ENCODE measurements at places on chromosomes 16 and 17.

- no peak for DNase-seq
These were observed 709 bp downstream of the STAT5A start for GRCh38 chr17:42288803-42289610.

- no peak for DNase-seq
These were observed 28.3 kb upstream of the ST6GALNAC1 start for GRCh38 chr17:76671912-76672262.

GRCh38 chr16:71923941-71924690 is 28.8 kb downstream of the IST1 start:
- DNase-seq: no peak

DNA sequence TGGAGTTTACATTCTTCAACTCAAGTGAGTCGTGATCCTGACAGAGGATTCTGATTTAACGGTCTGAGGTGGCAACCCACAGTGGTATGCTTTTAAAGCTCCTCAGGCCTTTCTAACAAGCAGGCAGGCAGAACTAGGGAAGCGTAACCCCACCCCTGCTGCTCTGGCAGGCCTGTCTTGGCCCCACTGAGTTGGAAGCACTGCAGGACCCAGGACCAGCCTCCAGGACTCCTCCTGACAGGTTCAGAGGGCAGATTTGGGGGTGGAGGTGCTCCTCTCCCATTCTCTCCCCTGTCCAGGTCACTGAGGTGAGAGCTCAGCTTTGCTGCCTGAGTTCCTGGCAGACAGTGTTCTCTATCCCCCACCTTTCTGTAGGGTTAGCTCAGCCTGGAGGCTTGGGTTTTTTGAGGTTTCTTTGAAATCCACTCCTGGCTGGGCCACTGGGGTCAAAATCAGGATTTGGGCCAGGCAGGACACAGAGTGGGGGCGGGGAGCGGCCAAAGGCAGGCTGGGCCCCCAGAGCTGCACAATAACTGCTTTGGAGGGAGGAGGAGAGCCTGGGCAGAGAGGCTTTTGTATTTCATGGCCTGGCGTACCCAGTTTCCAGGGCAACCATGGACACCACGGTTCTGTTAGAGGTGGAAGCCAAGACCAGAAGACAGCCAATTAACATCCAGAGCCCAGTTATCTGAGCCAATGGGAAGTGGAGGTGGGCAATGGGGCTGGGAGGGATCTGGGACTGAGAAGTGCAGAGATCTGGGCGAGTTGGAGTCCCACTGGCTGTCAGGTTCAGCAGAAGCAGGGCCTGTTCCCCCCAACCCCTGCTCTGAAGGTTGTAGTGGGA is 9.5 kb downstream of the MRPL27 start:
- no peak for DNase-seq

DNA sequence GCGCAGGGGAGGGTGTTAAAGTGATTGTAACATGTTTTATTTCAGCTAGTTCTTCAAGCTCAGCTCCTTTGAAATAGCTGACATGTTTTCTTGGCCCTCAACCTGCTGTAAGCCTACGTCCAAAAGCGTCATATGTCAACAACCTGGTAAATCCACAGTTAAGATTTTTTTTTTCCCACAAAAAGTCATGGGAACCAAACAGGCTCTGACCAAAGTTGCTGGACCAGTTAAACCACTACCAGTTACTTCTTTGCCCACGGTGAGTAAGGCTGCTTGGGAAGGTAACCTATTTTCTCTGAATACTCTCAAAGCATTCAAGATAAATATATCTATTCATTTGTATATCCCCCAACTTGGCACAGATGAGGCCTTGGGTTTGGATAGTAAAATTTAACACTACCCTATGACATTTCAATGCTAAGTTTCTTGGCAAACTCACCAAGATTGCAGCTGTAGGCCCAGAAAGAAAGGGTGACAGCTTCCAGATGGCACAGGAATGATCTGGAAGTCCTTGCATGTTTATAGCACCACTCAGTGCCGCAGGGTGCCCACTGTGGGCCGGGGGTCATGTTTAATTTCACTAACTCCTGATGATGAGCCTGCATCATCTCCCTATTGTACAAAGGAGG is 166.2 kb downstream of the XYLT1 start:
- DNase-seq: no peak

DNA sequence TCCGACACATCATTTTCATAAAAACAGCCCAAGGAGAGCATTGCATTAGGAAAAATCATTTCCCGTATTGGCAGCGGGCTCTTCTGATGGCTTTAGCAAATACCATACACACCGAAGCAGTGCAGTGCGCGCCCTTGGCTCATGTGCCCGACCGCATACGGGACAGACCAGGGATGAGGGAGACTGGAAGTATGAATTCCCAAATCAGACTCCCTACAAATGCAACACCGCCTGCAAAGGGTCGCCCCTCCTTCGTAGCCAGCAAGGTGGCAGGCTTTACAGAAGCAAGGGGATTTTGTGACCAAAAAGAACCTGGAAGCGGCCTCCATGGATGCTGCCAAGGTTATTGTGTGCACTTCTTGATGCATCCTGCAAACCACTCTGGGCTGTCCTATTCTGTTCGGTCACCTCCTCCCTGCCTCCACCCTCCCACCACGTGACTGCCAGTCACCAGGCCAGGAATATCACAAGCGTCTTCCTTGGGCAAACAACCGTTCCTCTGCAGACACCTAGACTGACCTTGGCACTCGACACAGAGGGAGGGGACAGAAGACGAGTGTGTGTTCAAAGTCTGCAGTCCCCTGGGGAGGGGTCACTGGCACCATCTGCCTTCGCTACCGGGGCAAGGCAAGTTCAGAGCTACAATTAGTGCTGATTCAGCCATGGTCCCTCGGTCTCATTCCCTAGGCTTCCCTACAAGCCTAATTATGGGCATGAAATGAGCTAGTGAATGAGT is 460.4 kb downstream of the SLC39A11 start:
- no peak for DNase-seq

DNA sequence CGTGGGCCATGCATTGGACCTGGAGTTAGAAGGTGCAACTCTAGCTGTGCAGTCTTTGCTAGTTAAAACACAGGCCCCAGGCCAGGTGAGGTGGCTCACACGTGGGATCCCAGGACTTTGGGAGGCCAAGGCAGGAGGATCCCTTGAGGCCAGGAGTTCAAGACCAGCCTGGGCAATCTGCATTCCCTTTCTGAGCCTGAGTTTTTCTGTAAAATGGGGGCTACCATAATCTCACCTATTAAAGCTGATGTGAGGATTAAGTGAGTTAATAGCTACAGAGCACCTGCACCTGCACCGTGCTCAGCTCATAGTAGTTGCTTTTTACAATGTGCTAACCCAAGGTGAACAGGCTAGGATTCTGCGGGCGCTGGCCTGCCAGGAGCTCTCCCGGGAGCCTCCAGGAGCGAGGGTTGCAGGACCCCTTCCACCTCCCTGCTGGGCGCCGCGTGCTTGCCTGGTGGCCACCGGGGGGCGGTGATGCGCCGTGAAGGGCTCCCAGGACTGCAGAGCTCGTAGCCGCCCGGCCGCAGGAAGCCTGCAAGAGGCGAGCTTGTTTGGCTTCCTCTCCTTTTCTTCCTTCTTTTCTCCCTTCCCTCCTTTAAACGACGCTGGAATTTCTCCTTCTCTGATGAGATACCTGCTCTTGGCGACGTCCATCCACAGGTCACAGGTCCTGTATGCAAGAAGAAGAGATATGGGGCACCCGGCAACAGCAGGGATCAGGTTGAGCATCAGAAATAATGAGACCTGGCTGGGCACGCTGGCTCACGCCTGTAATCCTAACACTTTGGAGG is 51.3 kb downstream of the ZFP90 start:
- no peak for DNase-seq

GRCh38 chr17:10702574-10702973 is 5.2 kb downstream of the ADPRM start:
- DNase-seq: no peak

- no peak for DNase-seq
These were observed 218.7 kb downstream of the MRTFB start for GRCh38 chr16:14289692-14290340.

GRCh38 chr16:50428116-50428515 is 59.3 kb upstream of the BRD7 start:
- DNase-seq: no peak

DNA sequence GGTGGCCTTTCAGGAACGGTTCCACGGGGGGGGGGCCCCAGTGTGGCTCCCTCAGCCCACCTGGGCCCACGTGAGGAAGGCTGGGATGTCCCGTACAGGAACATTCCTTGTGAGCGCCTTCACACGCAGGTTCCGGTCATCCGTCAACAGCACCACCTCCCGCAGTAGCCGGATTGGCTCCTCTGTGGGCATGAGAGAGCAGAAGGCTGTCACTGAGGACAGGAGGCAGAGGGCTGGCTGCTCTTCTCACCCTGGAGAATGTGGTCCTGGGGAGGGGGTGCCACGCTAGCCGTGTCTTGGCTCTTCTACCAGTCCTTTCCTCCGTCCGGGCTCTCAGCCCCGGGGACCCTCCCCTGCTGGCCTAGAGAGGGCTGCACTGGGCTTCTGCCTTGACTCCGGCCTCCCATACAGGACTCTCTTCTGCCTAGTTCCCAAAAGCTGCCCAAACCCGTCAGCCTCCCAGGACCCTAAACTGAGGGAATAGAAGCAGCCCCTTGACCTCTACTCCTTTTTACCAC is 6.6 kb downstream of the HIC1 start:
- DNase-seq: no peak

DNA sequence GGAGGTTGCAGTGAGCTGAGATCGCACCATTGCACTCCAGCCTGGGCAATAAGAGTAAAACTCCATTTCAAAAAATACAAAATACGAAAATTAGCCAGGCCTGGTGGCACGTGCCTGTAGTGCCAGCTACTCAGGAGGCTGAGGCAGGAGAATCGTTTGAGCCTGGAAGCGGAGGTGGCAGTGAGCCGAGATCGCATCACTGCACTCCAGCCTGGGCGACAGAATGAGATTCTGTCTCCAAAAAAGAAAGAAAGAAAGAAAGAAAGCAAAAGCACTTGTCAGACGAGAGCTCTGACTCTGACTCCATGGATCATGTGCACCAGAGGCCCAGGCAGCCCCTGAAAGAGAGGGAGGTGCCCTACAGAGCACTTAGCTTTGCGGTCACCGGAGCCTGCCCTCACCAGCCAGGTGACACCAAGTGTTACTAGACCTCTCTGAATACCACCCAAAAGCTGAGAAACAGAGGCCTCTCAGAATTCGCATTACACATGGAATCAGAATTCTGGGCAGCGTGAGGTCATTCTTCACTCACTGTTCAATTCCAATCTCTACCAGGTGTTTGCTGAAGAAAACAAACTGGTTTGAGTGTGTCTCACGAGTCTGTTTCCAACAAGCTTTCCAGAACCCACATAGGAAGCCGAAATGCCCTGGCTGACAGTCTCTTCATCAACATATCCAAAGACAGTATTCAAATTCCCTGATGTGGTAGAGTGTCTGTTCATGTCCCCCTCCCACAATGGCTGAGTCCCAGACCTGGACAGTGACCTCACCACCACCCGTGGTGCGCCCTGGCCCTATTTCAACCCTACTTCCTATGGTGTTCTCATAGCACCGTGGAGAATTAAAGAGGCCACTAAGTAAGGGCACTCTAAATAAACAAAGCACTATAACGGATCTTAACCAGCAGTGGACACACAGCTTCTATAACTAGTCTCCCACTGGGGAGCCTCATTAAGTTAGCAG is 1.5 kb downstream of the FLCN start:
- no peak for DNase-seq

GRCh38 chr17:76281573-76282371 is 16.6 kb downstream of the UBALD2 start:
- DNase-seq: no peak

GRCh38 chr17:81891303-81891552 is 158 bp downstream of the ALYREF start:
- DNase-seq: no peak

DNA sequence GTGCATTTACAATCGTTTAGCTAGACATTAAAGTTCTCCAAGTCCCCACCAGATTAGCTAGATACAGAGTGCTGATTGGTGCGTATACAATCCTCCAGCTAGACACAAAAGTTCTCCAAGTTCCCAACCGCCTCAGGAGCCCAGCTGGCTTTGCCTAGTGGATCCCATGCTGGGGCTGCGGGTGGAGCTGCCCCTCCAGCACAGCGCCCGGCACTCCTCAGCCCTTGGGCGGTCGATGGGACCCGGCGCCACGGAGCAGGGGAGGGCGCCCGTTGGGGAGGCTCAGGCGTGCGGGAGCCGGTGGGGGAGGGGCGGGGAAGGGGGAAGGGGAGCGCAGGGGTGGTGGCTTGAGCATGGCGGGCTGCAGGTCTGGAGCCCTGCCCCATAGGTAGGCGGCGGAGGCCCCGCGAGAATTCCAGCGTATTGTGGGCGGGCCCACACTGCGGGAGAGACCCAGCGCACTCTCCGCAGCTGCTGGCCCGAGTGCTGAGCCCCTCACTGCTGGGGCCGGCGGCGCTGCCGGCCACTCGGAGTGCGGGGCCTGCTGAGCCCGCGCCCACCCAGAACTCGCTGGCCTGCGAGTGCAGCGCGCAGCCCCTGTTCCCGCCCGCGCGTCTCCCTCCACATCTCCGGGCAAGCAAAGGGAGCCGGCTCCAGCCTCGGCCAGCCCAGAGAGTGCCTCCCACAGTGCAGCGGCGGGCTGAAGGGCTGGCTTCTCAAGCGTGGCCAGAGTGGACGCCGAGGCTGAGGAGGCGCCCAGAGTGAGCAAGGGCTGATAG is 907.5 kb downstream of the CDH8 start:
- DNase-seq: no peak

DNA sequence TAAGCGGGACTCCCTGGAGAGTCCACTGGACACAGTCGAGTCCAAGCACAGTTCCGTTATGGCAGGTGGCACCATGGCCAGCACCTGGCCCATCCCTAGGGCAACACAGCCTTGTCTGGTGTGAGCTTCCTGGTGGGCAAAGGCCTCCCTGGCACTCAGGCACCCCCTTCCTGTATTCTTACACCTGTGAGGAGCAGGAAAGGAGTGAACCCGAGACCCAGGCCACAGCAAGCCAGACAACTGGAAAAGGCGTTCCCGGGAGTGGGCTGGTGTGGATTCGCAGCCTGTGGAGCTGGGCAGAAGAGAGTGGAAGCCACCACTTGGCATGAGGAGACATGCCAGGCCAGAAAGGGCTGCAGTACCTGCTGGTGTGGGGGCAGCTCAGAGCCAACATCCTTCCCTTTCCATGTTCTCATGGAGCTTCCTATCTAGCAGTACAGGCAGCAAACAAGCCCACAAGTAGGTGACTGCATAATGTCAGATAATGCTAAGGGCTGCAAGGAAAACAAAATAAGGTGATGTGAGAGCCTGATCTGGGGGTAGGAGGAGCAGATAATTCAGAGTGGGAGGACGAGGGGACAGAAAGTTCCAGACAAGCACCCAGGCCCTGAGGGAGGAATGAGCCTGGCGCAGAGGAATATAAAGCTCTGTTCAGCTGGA is 87.0 kb downstream of the GNAO1 start:
- no peak for DNase-seq

- no peak for DNase-seq
These were observed 1130.4 kb downstream of the CDH8 start for GRCh38 chr16:60905811-60906210.

DNA sequence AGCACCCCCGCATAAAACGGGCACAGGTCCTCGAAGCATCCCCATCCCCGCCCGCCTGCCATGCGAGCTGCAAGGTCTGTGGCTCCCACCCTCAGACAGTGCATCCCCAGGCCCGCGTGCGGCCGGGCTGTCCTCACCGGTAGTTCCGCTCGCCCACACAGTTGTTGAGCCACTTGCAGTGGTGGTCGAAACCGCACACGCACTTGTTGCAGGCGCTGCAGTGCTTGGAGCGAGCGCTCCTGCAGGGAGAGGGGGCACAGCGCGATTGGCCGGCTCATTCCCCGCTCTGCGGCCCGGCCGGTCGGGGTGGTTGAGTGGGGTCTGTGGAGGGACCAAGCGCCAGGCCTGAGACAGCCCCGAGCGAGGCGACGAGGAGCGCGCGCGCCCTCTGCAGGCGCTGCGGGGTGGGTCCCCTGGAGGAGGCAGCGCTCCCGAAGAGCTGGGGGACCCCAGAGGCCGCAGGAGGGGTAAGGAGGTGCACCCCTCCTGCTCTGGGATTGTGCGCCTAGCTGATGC is 6.0 kb upstream of the TPPP3 start:
- no peak for DNase-seq
